ENCODE measurements at places on chromosomes 5 and 9.

GRCh38 chr5:132001647-132002561 is 9.6 kb downstream of the ACSL6 start:
- DNase-seq = no peak

GRCh38 chr5:169100735-169101075 is 200.2 kb downstream of the SLIT3 start:
- DNase-seq = no peak

DNA sequence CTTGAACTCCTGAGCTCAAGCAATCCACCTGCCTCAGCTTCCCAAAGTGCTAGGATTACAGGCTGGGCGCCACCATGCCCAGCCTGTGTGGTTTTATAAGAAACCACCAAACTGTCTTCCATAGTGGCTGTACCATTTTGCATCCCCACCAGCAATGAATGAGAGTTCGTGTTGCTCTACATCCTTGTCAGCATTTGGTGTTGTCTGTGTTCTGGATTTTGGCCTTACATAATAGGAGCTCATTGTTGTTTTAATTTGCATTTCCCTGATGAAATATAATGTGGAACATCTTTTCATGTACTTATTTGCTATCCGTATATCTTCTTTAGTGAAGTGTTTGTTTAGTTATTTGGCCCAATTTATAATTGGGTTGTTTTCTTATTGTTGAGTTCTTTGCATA is 29.8 kb downstream of the PHF2 start:
- DNase-seq = no peak

GRCh38 chr5:153486771-153487170 is 3.7 kb upstream of the GRIA1 start:
- DNase-seq = no peak

DNA sequence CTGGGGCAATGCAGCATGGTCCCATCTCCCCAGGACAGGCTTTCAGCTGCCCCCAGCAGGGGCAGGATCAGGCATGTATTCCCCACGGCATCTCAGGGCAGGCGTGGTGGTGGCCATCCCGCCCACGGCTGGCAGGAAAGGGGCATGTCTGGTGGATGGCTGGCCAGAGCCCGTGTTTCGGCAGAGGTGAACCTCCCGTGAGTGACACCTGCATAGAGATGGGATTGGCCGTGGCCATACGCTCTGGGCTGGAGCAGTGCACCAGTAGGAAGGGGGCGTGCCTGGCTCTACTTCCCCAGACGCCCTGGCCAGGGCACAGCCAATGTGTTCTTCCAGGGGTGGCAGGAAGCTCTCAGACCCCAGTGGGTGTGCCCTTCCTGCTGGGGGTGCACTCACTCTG is 139.1 kb downstream of the ZNF354C start:
- DNase-seq = no peak

- DNase-seq = no peak
Measured at GRCh38 chr5:37751227-37751626, 88.6 kb downstream of the GDNF start.

DNA sequence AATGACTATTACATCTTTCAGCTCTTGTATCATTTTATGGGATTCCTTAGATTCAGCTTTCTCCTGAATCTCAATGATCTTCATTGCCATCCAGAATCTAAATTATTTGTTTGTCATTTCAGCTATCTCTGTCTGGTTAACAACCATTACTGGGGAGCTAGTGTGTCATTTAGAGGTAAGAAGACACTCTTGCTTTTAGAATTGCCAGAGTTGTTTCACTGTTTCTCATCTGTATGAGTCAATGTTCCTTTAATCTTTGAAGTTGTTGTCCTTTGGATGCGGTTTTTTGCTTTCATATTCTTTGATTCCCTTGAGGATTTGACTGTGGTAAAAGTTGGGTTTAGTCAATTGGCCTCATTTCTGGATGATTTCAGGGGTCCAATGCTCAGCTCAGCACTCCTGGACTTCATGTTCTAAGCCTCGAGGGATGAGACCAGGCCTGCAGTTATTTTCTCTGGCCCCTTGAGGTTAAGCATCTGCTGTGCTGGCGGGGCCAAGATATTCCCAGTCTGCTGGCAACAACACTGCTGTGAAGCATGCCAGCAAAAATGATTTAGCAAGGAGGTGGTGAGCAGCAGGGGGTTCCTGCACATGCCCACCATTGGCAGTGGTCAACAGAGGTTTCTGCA is 102.4 kb upstream of the PCSK5 start:
- DNase-seq = no peak

- no peak for DNase-seq
Measured at GRCh38 chr5:53777864-53778618, 217.6 kb downstream of the NDUFS4 start.

DNA sequence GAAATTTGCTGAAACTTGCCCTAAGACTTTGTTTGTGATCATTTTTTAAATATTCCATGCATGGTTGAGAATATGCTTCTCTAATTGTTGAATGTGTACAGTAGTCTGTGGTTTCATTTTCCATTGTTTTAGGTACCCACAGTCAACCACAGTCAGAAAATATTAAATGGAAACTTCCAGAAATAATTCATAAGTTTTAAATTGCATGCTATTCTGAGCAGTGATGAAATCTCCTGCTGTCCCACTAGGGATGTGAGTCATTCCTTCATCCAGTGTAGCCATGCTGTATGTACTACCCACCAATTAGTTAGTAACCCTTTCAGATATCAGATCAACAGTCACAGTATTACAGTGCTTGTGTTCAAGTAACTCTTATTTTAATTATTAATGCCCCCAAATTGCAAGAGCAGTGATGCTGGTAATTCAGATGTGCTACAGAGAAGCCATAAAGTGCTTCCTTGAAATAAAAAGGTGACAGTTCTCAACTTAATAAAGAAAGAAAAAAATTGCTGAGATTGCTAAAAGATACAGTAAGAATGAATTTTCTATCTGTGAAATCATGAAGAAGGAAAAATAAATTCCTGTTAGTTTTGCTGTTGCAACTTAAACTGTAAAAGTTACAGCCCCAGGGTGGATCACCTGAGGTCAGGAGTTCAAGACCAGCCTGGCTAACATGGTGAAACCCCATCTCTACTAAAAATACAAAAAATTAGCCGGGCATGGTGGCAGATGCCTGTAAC is 79.9 kb upstream of the FBXL17 start:
- DNase-seq = no peak

DNA sequence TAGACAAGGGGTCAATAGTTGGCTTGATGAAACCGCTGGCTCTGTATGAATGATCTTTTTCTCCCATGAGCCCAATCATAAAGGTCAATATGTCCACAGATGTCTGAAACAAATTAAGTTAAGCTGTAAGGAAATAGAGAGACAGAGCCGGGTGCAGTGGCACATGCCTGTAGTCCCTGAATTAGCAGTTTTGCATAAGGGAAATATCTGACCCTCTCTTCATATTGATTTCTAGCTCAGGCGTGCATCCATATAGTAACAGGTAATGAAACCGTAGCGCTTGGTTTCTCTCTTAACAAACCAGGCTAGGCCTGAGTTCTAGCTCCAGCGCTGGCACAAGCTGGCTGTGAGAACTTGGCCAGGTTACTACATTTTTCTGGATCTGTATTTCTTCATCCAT is 118.1 kb upstream of the ERCC6L2 start:
- no peak for DNase-seq
